Activated T-helper 1 cell treated with anti-CD3 and anti-CD28 coated beads, Interleukin-12 subunit alpha, Interleukin-12 subunit beta, Interleukin-2, Interleukin-4 antibody, amounts not matched to agents 30 ng/mL and 10 ng/mL and 1 ng/mL, durations not matched to agents 14 hours and 24 hours and 36 hours (primary cell): ENCODE measurements at places on chromosomes 2 and 18.

DNA sequence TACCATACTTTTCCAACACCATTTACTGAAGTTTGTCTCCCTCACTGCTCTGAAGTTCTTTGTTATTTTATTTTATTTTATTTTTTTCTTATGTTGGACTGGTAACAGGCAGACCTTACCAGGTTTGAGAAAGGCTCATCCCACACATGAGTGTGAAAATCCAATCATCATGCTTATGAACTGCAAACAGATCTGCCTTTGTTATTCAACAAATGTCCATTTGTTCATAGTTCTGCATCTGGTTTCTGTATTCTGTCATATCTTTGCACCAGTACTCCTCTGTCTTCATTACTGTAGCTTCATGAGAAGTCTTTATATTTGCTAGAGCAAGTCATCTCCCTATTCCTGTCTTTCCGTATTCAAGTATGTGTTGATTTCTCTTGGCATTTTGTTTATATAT is 5.3 kb downstream of the RNU2-63P start:
- no peak overlapping the region for H3K4me3 ChIP-seq
- peaks cover 2% of the 10 kb centered on the region for H3K27me3 ChIP-seq
- no peak overlapping the region for H3K27ac ChIP-seq
- peaks cover 2% of the 10 kb centered on the region for H3K4me1 ChIP-seq
- DNase-seq = no peak
- H3K36me3 ChIP-seq = no peaks in the 10 kb centered on the region

GRCh38 chr2:212227755-212228154 is 310.8 kb downstream of the ERBB4 start:
- no peaks in the 10 kb centered on the region for H3K4me1 ChIP-seq
- no peak overlapping the region for H3K27ac ChIP-seq
- no peaks in the 10 kb centered on the region for H3K36me3 ChIP-seq
- no peaks in the 10 kb centered on the region for H3K27me3 ChIP-seq

- H3K27me3 ChIP-seq = peaks cover 77% of the 10 kb centered on the region
- H3K4me3 ChIP-seq = no peak overlapping the region
- peaks cover 12% of the 10 kb centered on the region for H3K4me1 ChIP-seq
- H3K36me3 ChIP-seq = no peaks in the 10 kb centered on the region
- no peak overlapping the region for H3K27ac ChIP-seq
- DNase-seq = no peak
Measured at GRCh38 chr2:174322746-174323145, 12.0 kb upstream of the SP9 start.

- H3K4me3 ChIP-seq = no peak overlapping the region
- no peaks in the 10 kb centered on the region for H3K27me3 ChIP-seq
- H3K4me1 ChIP-seq = no peaks in the 10 kb centered on the region
Measured at GRCh38 chr2:179518830-179519229, 254.2 kb upstream of the SESTD1 start.

- H3K27me3 ChIP-seq = no peaks in the 10 kb centered on the region
- peaks cover 26% of the 10 kb centered on the region for H3K4me1 ChIP-seq
- no peak overlapping the region for H3K4me3 ChIP-seq
- peaks cover 10% of the 10 kb centered on the region for H3K36me3 ChIP-seq
- H3K27ac ChIP-seq = no peak overlapping the region
Measured at GRCh38 chr2:168239281-168239680, 8.1 kb downstream of the STK39 start.

DNA sequence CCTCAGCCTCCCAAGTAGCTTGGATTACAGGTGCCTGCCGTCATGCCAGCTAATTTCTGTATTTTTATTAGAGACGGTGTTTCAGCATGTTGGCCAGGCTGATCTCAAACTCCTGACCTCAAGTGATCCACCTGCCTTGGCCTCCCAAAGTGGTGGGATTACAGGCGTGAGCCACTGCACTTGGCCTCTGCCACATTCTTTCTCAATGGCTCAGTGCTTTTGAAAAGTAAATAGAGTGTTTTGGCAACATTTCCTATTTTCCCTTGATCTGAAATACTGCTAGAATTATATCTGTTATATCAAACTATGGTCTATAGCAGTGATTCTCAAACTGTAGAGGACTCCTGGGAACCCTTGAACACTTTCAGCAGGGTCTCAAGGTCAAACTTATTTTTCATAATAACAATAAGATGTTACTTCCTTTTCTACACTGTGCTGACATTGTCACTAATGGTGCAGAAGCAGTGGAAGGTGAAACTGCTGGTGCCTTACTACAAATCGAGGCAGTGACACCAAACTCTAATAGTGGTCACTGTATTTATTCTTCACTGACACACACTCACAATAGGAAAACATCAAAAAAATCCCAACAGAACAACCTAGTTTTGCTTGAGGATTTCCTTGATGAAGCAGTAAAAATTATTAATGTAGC is 10.6 kb downstream of the DAW1 start:
- H3K4me1 ChIP-seq = peaks cover 5% of the 10 kb centered on the region
- no peak overlapping the region for H3K27ac ChIP-seq
- peaks cover 4% of the 10 kb centered on the region for H3K27me3 ChIP-seq
- no peak for DNase-seq
- H3K36me3 ChIP-seq = no peaks in the 10 kb centered on the region
- H3K4me3 ChIP-seq = no peak overlapping the region

- no peak overlapping the region for H3K4me3 ChIP-seq
- DNase-seq = no peak
- H3K27ac ChIP-seq = no peak overlapping the region
- no peaks in the 10 kb centered on the region for H3K36me3 ChIP-seq
Measured at GRCh38 chr18:48171490-48172188, 237.5 kb downstream of the ZBTB7C start.

DNA sequence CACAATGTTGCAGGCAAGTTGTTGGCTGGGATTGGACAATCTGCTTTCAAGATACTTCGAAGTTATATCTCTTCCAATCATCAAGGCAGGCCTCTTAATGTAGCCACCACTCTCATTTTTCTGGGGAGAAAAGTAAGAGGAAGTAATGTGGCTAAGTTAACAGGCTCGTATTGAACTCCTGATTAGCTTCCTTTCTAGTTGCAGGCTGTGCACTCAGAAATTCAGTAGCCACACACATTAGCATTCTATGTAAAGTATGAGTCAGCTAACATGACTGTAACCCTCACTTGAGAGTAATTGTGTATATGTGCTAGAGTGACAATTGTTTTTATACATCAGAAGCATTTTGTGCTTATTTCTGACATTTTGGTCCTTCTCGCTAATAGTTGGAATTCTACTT is 3.3 kb downstream of the TWSG1 start:
- peak overlapping the region; percentile 42 for H3K27ac ChIP-seq
- peaks cover 33% of the 10 kb centered on the region for H3K4me1 ChIP-seq
- peaks cover 14% of the 10 kb centered on the region for H3K27me3 ChIP-seq
- H3K4me3 ChIP-seq = no peak overlapping the region
